Esophagus squamous epithelium (tissue), 5 donors: ENCODE measurements at places on chromosomes 3 and 15. TPM values are rescaled to one million over a fixed set of nuclear protein-coding genes. Genes with fewer than 3 reads are reported as not detected.

- DNase-seq = no peak
- H3K4me3 ChIP-seq = peak overlapping the region; percentile 62
- H3K27ac ChIP-seq = peak overlapping the region; percentile 92
- no peaks in the 10 kb centered on the region for H3K27me3 ChIP-seq
- no peaks in the 10 kb centered on the region for H3K36me3 ChIP-seq
- no peaks in the 10 kb centered on the region for H3K4me1 ChIP-seq
Observed at GRCh38 chr3:16883723-16884083, 1.1 kb upstream of the PLCL2 start.

DNA sequence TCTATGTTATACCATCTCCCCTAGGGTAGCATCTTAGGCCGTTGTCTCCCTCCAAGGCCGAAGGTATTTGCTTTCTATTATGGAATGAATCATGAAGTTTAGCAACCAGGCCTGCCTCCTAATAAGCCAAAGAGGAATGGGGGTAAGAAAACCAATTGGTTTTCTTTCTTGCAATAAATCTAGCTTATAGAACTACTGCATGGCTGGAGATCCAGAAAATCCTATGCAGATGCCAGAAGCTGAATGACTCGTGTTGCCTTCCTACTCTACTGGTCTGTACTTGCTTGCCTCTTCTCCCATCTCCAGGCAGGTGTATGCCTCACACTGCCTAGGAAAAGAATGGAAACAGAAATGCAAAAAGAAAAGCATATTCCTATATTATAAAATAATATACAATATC lies 31.1 kb upstream of the IL16 start:
- H3K27ac ChIP-seq = no peak overlapping the region
- no peak for DNase-seq
- H3K4me1 ChIP-seq = peaks cover 19% of the 10 kb centered on the region
- H3K4me3 ChIP-seq = no peak overlapping the region
- H3K36me3 ChIP-seq = no peaks in the 10 kb centered on the region

- no peak for DNase-seq
- peak overlapping the region; percentile 79 for H3K27ac ChIP-seq
- no peaks in the 10 kb centered on the region for H3K27me3 ChIP-seq
- peaks cover 26% of the 10 kb centered on the region for H3K4me1 ChIP-seq
- peaks cover 41% of the 10 kb centered on the region for H3K36me3 ChIP-seq
Observed at GRCh38 chr15:39976291-39977274, 42.7 kb downstream of the EIF2AK4 start.

DNA sequence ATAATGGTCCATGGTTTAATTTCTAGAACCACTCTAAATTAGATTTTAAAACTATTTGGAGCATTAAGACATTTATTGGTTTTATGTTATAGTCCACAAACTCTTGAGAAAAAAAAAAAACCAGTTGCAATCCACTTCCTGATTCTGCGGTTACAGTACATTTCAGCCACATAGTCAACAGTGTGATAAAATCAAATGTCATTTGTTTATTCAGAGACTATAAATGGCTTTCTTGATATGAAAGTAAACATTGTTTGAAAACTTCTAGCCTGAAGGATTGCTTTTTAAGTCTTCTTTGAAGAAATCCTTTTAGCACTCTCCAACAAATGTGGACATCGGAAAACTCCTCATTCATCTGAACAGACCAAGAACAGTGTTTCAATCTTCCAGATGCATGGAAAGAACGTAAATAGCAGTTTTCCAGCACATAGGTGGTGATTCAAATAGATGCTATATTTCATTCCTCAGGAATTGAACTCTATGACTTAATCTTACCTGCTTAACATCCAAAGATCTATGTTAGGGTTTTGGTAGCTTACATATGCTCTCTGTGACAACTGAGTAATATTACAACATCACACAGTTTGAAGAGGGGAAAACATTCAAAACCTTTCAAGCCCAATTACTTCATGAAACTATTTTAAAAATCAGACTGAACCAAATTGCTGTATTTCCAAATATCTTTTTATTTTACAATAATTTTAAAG lies 87.8 kb upstream of the UBE2E2 start:
- H3K4me1 ChIP-seq = peaks cover 17% of the 10 kb centered on the region
- H3K4me3 ChIP-seq = no peak overlapping the region
- no peaks in the 10 kb centered on the region for H3K27me3 ChIP-seq
- H3K36me3 ChIP-seq = no peaks in the 10 kb centered on the region
- DNase-seq = no peak
- no peak overlapping the region for H3K27ac ChIP-seq

GSK3B gene
- total RNA-seq = 24.1 TPM

- no peak overlapping the region for H3K4me3 ChIP-seq
- H3K36me3 ChIP-seq = no peaks in the 10 kb centered on the region
- no peak for DNase-seq
- H3K4me1 ChIP-seq = no peaks in the 10 kb centered on the region
- no peaks in the 10 kb centered on the region for H3K27me3 ChIP-seq
Observed at GRCh38 chr15:27241943-27242342, 271.0 kb downstream of the GABRG3 start.

DNA sequence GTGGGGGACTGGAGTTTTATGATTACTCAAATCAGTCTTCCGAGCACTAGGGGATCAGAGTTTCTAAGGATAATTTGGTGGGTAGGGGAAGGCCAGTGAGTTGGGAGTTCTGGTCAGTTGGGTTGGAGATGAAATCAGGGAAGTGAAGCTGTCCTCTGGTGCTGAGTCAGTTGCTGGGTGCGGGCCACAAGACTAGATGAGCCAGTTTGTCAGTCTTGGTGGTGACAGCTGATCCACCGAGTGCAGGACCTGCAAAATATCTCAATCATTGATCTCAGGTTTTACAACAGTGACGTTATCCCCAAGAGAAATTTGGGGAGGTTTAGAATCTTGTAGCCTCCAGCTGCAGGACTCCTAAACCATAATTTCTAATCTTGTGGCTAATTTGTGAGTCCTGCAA lies 249.4 kb downstream of the FAM43A start:
- H3K4me1 ChIP-seq = peaks cover 77% of the 10 kb centered on the region
- no peaks in the 10 kb centered on the region for H3K27me3 ChIP-seq
- no peak overlapping the region for H3K4me3 ChIP-seq
